ENCODE measurements at places on chromosomes 11 and 22. TPM values are rescaled to one million over a fixed set of nuclear protein-coding genes. Genes with fewer than 3 reads are reported as not detected.

GRM5 gene
- not detected for total RNA-seq

NFRKB gene
- 23.2 TPM for total RNA-seq

ROBO3 gene
- total RNA-seq = 34.8 TPM

PPFIBP2 gene
- 6.6 TPM for total RNA-seq

FAM111A gene
- total RNA-seq = 11.5 TPM

CD3E gene
- total RNA-seq = not detected

CHST1 gene
- total RNA-seq = 2.0 TPM

MRTFA gene
- 31.8 TPM for total RNA-seq

RAC2 gene
- 181 TPM for total RNA-seq

CECR2 gene
- 0.04 TPM for total RNA-seq

FLRT1 gene
- 0.04 TPM for total RNA-seq

VWCE gene
- 0.04 TPM for total RNA-seq

CASTOR1 gene
- total RNA-seq = 5.8 TPM

CSF2RB gene
- total RNA-seq = not detected

CALCA gene
- not detected for total RNA-seq

SSH3 gene
- total RNA-seq = 64.1 TPM

IL17REL gene
- total RNA-seq = not detected

RHOD gene
- total RNA-seq = 269 TPM

SREBF2 gene
- 64.7 TPM for total RNA-seq

KDELR3 gene
- 16.6 TPM for total RNA-seq

OR8D4 gene
- total RNA-seq = not detected

THY1 gene
- total RNA-seq = 26.0 TPM

PANX2 gene
- total RNA-seq = 0.04 TPM

FIBIN gene
- total RNA-seq = 0.46 TPM

LIMK2 gene
- 80.4 TPM for total RNA-seq

TMEM191C gene
- 0.08 TPM for total RNA-seq

RFPL2 gene
- total RNA-seq = not detected

PI4KA gene
- total RNA-seq = 23.6 TPM

OAF gene
- 33.2 TPM for total RNA-seq

SCARF2 gene
- 3.1 TPM for total RNA-seq
